Stimulated activated CD8-positive, alpha-beta memory T cell treated with anti-CD3 and anti-CD28 coated beads, Interleukin-4, amount 100 ng/mL, for 24 hours (primary cell): ENCODE measurements at places on chromosomes 6 and 20.

GRCh38 chr6:168152980-168153379, 74.0 kb upstream of the FRMD1 start:
- no peak for DNase-seq

- no peak for DNase-seq
Measured at GRCh38 chr6:98747273-98747672, 87.1 kb upstream of the POU3F2 start.

- no peak for DNase-seq
Measured at GRCh38 chr6:45442716-45443115, 65.0 kb upstream of the SUPT3H start.

DNA sequence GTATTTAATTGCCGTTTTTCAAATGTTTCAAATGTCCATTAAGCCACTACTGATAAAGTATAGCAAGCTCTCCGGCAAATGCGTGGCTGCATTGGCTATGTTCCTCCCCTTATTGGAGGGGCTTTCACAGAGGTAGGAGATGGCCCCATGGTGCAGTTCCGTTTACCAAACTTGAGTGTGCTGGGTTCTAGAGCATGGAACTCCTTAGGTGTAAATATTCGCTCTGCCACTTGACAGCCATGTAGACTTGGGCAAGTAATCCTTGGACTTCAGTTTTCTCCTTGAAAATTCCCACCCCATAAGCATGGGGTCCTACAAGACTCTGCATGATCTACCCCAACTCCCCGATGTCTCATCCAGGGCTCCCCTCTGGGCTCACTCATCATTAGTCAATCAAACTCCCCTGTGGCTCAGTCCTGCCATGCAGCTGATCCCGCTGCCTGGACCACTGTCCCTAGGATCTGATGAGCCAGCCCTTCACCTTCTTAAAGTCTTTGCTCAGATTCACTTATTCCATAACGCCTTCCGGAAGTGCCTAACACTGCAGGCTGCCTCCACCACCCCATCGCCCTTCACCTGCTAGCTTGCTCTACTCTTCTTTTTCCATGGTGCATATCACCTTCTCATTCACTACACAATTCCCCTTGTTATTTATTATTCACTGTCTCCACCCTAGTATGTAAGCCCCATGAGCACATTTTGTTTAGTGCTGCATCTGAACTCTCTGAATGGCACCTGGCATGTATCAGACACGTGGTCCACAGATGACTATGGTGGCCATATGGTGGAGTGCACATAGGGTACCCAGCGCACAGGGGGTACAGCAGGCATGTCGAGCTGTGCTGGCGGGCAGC, 18.8 kb downstream of the PRR18 start:
- no peak for DNase-seq

DNA sequence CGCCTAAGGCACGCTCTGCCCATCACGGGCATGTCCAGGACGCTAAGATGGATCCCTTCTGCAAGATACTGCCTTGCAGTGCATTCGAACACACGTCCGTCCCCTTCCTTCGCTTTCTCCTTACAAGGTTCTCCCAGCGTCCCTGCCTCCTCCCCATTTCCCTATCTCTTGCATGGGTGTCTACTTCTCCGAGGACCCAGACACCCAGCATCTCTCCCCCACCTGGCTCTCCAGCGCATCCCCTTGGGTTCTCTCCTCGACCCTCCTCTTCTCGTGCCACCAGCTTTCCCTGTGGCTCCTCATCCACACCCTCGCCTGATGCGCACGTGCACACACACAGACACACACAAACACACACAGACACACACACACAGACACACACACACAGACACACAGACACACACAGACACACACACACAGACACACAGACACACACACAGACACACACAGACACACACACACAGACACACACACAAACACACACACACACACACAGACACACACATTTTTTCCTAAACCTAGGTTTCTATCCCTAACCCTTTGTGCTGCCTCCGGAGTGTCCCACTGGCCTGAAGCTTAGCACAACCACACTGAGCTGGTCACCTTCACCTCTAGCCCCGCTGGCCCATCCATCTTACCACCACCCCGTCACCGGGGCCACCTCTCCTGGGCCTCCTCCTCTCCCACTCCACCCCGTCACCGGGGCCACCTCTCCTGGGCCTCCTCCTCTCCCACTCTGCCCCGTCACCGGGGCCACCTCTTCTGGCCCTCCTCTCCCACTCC, 31.9 kb downstream of the ANKRD60 start:
- no peak for DNase-seq

GRCh38 chr6:146304181-146304580, 239.5 kb upstream of the RAB32 start:
- no peak for DNase-seq

GRCh38 chr6:142947714-142948480, 2.9 kb upstream of the HIVEP2 start:
- no peak for DNase-seq

- DNase-seq = no peak
Measured at GRCh38 chr6:136226674-136227377, 23.3 kb downstream of the MTFR2 start.

- DNase-seq = no peak
Measured at GRCh38 chr20:56826705-56827665, 197.9 kb downstream of the TFAP2C start.

GRCh38 chr6:43869079-43869710, 99.2 kb downstream of the VEGFA start:
- DNase-seq = no peak

DNA sequence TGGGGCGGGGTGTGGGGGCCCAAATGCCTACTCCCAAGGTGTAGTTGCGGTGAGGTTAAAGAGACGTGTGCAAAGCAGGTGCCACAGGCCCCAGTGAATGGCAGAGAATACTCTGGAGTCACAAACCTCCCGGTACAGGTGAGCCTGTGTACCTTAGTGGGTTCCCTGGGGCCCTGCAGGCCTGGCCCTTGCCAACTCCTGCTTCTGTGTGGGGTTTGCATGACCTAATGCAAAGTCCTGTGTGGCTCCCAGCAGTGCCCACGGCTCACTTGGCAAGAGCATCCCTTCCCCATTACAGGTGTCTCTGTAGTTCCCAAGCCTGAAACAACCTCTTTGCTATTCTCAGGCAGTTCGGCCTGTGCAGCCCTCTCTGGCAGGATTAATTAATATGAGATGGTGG, 17.5 kb downstream of the SPDEF start:
- no peak for DNase-seq

DNA sequence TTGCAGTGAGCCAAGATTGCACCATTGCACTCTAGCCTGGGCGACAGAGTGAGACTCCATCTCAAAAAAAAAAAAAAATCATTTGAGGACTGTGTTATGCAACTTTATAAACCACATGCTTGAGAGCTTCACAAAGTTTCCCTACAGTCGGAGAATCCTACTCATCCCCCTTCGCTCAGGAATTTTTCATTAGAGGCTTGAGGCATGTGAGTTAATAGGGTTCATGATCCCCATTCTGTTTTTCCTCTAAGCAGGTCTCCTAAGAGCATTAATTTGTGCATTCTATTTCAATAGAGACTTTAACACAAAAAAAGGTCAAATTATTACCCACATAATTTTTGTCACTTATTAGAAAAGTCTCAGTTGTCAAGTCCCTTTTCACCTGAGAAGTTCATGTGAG, 103.7 kb upstream of the SOX4 start:
- DNase-seq = no peak

DNA sequence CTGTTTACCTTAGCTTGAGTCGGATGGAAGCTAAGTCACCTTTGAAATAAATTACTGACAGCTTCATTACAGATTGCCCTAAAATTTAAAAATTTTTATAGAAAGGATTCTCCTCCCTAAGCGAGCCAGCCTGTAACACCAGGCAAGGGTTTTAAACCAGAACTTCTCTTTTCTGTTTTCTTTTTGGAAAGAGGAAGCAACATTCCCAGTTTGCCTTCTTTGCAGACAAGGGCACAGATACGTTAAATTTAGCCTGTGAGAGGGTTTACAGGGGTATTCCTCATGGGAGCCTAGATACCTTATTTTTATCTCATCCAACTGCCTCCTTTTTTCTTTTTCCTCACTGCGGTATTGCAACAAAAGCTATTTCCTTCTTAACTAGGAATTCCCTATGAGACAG, 45.0 kb downstream of the GNAS start:
- no peak for DNase-seq

- no peak for DNase-seq
Measured at GRCh38 chr6:16625291-16626265, 135.7 kb downstream of the ATXN1 start.

DNA sequence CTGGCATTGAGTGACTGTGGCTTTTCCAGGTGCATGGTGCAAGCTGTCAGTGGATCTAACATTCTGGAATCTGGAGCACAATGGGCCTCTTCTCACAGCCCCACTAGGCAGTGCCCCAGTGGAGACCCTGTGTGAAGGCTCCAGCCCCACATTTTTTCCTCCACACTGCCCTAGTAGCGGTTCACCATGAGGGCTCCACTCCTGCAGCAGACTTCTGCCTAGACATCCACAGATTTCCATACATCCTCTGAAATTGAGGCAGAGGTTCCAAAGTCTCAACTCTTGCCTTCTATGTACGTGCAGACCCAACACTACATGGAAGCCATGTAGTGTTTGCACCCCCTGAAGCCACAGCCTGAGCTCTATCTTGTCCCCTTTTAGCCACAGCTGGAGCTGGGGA, 118.0 kb upstream of the BMP5 start:
- DNase-seq = no peak

DNA sequence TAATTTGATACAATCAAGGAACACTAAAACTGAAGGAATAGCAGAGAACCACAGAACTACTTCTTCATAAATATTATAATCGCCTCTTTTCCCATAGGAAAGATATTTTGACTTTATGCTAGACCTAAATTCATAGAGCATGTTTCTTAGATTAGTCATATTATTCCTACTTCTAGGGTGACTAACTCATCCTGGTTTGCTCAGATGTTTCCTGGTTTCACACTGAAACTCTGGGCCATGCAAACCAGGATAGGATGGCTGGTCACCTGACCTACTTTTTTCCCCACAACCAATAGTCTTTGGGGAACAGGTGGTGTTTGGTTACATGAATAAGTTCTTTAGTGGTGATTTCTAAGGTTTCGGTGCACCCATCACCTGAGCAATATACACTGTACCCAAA, 42.8 kb downstream of the MMS22L start:
- DNase-seq = no peak

DNA sequence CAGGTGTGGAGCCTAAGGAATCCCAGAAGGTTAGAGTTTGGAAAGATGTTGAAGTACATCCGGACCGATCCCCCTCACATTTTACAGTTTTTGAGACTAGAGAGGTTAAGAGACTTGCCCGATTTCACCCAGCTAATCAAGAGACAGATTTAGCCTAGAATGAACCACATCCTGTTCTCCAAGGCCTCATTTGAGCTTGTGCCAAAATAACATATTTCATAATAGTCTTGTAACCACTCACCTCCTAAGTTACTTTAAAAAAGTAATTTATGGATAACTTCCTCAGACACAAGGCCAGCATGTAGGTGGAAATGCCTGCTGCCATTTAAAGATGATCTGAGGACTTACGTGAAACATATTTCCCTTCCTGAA, 39.8 kb upstream of the ARHGAP18 start:
- DNase-seq = no peak

DNA sequence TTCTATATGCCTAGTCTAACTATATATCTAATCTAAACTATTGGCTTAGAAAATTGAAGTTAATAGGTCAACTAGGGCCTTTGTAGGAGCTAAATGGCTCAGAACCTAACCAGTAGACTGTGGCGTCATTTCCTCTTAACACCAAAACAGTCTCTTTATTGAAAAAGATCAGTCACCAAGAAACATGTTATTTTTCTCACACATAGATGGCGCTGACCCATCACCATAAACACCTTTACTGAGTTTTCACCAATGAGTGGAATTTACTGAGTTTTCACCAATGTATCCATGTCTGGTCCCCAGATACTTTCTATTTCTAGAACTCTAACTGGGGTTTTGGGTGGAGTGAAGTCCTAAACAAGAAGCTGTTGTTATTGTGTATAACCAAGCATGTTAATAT, 636.0 kb downstream of the BCKDHB start:
- no peak for DNase-seq

GRCh38 chr6:161417717-161418462, 144.0 kb upstream of the AGPAT4 start:
- no peak for DNase-seq

DNA sequence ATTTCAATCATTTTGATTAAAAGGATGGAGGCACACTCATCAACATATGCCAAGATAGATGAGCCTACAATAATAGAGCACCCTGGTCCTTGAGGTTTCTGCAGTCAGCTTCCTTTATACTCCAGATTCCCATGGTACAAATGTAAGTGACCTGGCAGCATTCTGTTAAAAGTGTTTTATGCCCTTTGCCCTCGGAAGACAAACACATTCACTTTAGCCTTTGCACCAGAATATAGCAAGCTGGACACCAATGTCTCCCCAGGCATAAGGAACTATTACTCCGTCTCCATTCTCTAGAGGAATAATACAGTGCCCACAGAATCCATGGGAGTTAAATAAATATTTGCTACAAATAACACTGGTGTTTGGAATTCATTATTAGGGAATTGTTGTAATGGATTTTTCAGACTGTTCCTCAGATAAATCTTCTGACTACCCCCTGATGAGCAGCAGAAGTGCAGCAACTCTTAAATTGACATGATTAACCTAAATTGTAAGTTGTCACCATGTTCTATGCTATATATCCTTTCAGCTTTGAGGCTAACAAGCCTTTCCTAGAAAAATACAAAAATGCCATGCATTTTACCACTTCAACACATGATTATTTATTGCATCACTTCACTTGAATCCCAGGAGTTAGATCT, 340.2 kb downstream of the TBC1D32 start:
- DNase-seq = no peak

DNA sequence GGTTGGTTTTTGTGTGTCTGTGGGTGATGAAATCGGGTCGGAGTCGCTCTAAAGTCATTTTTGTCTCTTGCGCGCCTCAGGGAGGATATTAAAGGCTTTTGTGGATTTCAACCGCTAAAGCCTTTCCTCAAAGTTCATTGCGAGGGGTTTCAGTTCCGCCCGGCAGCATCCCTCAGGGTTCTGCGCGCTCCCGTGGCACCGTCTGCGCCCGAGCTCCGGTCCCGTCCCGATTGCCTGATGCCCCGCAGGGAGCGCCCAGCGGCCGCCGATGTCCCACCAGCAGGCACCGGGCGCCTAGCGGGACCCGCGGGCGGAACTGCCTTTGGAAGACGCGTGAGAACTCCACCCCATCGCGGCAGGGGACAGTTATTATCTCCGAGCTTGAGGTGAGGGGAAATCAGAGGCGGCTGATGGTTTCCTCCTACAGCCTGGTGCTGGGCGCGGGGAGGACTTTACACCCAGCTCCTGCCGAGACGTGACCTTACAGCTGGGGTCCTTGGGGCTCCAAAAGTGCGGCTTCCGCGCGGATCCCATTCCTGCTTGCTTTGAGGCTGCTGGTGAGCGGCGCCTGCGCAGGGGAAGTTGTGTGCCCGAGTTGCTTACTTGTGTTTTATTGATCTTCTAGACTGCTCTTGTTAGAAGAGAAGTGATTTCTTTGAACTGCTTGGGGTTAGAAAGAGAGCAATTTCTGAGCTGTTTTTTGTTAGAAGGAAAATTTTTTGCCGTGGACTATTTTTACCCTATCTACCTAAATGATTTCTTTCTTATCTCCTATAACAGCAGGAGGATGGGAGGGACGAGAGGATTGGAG, 27.1 kb downstream of the ULBP1 start:
- DNase-seq = no peak
